ENCODE measurements at places on chromosomes 11 and 22.

- no peak for DNase-seq
These were observed 55.4 kb upstream of the LINC01488 start for GRCh38 chr11:69425895-69426544.

DNA sequence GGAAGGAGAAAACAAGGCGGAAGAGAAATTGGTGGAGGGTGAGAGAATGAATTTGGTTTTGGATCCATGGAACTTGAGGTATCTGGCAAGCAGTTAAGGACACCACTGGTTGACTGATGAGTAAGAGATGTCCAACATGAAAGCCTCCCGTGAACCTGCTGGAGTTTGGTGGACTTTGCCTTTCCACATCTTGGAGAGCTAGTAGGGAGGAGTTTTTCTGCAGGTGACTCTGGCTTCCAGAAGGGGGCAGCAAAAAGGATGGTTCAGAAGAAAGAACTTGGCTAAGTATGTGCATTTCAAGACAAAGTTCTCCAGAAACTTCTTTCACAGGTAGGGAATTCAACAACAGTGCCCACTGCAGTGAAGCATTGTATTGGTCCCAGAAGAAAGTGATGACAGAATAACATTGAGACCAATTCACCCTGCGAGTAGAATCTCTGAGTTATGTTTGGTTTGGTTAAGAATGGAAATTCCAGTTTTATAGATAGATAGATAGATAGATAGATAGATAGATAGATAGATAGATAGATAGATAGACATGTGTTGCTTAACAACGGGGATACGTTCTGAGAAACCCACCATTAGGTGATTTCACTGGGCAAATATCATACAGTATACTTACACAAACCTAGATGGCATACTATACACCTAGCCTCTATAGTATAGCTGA lies 28.5 kb downstream of the DCDC1 start:
- DNase-seq: no peak

GRCh38 chr11:59918987-59919589 lies 19.1 kb upstream of the OOSP1 start:
- DNase-seq: no peak

DNA sequence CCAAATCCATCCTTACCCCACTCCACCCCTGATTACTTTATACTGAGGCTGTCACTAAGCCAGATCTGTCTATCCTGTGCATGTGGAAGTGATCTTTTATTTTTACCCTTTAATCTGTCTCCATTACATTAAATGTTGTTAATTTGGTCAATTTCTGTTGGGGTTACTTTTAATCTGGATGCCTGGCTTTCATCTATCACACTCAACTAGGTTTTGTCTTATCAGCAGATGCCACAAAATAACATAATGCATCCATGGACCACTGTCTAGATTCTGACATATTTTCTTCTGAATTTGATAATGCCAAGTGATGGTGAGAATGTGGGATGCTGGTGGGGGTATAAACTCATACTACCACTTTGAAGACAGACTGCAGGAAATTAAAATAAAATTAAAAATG lies 108.4 kb downstream of the FDX1 start:
- no peak for DNase-seq

DNA sequence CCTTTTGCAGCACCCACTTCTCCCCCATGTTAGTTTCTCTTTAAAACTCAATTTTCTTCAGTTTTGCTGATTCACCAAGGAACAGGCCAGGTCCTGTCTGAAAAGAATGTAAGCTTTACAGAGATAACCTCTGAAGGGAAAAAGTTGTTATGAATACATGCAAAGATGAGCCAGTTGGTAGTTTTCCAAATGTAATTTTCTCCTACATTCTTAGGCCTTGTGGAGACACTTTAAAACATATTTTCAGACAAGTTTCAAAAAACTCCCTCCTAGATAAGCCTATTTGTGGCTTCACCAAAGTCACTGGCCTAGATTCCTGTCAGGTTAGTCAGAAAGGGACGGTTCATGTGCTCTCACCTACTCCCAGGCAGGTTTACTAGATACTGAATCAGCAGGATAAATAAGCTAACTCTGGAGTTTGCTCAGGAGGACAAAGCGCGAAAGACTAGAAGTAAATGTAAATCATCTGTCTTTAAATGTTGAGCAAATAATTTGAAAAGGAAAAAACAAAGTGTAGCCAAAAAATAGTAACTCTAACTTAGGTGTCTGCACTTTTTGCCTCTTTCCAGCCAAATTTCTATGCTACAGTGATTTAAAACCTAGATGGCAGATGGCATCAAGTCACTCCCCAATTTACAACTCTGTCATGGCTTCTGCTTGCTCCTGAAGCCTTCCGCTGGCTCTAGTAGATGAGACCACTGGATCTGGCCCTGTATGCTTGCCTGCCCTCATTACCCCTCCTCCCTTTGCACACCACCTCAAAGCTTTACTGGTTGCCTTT lies 4.9 kb upstream of the ATP6V1E1 start:
- DNase-seq: no peak

GRCh38 chr11:45444796-45445195 lies 158.7 kb upstream of the SYT13 start:
- DNase-seq: no peak

- no peak for DNase-seq
These were observed 6.2 kb downstream of the KCNQ1OT1 start for GRCh38 chr11:2693271-2694261.

DNA sequence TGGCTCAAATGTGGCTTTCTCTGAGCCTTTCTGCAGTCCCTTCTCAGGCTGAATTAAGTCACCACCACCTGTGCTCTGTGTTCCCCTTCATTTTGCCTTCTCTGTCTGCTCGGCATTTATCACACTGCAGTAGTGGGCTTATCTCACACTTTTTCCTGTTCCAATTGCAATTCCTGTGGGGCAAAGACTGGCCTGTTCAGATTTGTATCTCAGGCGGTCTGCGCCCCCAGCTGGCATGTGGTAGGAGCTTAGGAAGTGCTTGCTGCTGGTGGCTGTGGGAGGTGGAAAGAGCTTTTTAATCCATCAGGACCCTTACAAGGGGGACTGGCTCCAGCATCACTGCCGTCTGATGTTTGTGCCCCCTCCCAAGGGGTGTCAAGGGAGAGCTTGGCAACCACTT lies 21.2 kb downstream of the BMAL1 start:
- DNase-seq: no peak

DNA sequence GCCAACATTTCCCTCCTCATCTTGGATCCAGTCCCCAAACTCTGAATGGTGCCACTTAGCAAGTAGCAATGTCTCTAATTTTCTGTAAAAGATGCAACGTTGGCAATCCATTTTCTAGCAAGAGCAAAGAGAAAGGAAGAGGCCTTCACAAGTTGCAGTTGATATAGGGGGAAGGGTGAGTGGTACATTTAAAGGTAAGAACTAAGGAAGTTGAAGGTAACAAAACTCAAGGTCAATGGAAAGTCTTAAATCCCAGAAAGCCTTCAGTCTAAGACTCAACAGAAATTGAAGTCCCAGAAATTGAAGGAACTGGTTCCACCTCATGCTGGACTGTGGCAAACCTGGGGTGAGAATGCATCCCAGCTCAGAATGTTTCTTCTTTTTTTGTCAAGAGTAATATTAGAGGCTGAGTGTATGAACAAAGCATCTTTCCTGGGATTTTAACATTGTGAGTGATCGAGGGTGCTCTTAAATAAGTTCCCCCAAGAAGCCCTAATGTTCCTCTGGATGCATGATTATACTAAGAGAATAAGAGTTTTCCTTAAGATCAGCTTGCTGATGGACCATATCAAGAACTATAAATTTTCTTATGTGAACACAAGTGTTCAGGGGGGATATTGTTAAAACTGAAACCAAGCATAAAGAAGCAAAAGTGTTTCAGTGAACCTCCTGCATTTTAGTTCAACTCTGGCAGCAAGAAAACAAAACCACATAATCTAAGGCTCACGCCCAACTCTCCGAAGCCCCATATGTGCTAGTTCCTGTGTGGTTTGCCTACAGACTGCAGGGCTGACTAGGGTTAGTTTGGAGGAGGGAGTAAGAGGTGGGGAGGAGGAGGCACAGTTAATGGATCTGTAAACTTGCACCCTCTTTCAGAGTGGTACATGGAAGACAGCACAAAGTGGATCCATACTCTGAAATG lies at the start of gene GRAP2:
TSS of gene GRAP2 (plus strand) at position 779 of the 922 bp plus-strand sequence. CDS start 46,023 bp downstream, outside the sequence.
- no peak for DNase-seq

DNA sequence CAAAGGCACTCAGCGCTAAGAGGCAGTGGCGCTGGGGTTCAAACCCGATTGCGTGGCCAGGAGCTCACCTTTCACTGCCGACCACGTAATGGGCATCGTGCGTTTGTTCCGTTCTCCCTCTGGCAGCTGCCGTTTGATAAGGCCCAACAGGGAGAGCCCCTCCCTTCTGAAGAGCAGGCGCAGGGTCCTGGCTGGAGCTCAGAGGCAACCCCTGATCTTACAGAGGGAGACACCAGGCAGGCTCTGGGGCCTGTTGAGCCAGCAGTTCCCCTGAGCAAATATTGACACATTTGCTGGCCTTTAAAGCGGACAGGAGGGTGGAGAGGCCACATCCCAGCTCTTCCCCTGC lies 11.7 kb upstream of the C1QTNF6 start:
- no peak for DNase-seq

DNA sequence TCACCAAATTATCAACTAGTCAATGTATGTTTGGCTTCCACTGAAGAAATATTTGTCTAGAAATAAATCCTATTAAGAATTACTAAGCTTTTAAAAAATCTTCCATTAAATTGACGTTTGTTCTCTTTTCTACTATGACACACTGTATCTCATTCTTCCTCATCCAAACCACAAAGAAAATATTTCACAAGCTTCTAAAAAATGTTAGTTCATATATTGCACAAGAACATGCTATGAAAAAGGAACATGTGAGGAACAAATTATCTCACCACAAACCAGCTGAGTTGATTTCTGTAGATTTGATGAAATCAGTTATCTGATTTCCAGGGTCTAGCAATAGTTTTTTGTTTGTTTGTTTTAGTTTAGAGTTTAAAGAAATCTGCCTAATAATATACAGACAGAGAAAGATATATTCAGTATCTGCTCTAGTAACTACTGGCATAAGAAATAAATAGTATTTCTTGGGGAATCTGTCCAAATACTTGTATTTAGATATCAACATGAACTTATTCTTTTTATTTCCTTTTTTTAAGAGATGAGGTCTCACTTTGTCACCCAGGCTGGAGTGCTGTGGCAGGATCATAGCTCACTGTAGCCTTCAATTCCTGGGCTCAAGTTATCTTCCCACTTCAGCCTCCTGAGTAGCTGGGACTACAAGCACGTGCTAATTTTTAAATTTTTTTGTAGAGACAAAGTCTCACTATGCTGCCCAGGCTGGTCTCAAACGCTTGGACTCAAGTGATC lies 161.7 kb downstream of the ATG16L2 start:
- no peak for DNase-seq

DNA sequence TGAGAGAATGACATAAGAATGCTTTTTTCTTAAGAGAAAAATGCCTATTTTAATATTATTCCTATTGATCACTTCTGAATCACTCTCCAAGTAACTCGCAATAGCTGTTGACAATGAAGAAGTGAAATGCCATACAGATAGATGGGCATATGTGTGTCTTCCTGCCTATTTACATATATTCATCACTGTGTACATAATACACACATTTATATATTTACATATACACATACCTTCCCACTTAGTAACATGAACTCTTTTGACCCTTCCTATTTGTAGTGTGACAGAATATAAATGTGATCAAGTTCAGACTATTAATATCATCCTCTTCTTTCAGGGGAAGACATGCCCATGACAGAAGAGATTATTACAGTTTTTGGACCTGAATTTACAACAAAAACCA lies 756.7 kb downstream of the DLG2 start:
- no peak for DNase-seq

DNA sequence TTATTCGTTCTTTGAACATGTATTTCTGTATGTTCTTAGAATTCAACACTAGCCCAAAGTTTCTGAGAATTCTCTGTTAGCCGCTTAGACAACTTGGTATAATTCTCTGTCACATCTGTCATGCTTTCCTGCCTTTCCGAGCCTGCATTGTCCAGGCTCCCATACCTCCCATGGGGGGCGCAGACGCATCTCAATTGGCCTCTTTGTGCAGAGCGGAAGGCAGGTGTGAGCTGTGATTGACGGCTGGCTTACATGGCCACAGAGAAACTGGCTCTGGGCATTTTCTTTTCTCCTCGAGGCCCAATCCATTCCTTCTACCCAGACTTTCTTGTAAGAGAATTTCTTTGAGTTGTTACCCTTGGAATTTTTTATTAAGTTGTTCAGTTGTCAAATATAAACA lies 132.7 kb upstream of the SESN3 start:
- no peak for DNase-seq

DNA sequence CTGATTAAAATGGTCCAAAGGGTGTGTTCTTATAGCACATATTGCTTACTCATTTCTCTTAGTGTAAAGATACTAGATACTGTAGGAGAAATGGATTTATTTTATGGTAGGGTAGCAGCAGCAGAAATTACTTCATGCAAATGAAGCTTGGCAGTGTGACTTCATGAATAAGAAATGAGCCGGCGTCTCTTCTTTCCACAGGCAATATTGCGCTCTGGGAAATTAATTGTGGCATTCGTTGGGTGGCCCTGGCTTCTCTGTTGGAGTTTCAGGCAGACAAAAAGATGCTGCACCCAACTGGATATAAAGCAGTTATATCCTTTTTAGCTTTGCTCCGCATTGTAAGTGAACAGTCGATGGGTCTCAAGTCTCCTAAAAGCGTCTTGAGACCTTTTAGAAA lies 211.0 kb upstream of the NAV2 start:
- DNase-seq: no peak

GRCh38 chr11:111510311-111510710 lies 1.9 kb downstream of the BTG4 start:
- no peak for DNase-seq

DNA sequence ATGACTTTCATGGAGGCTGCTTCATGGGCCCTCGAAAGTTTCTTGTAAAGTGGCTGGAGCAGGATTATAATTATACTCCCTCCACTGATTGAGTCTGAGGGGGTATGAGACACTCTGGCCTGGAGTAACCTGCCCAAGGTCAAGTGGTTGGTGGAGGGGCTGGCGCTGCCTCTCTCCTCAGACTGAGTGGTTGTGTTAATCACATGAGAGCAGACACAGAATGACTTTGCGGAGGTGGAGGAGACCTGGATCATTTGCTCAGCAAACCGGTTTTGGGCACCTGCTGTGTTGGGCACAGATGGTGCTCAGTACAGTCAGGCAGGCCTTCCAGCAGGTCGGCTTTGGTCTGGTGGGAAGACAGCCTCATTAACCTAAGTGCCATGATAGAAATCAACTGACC lies 11.8 kb downstream of the BCR start:
- no peak for DNase-seq

- DNase-seq: no peak
These were observed 762 bp downstream of the MTMR3 start for GRCh38 chr22:29883775-29884097.

GRCh38 chr11:13052130-13052571 lies 43.0 kb downstream of the RASSF10 start:
- DNase-seq: no peak

Data from NCI-H2107 (cell line).